ENCODE measurements at places on chromosomes 6 and 20.

DNA sequence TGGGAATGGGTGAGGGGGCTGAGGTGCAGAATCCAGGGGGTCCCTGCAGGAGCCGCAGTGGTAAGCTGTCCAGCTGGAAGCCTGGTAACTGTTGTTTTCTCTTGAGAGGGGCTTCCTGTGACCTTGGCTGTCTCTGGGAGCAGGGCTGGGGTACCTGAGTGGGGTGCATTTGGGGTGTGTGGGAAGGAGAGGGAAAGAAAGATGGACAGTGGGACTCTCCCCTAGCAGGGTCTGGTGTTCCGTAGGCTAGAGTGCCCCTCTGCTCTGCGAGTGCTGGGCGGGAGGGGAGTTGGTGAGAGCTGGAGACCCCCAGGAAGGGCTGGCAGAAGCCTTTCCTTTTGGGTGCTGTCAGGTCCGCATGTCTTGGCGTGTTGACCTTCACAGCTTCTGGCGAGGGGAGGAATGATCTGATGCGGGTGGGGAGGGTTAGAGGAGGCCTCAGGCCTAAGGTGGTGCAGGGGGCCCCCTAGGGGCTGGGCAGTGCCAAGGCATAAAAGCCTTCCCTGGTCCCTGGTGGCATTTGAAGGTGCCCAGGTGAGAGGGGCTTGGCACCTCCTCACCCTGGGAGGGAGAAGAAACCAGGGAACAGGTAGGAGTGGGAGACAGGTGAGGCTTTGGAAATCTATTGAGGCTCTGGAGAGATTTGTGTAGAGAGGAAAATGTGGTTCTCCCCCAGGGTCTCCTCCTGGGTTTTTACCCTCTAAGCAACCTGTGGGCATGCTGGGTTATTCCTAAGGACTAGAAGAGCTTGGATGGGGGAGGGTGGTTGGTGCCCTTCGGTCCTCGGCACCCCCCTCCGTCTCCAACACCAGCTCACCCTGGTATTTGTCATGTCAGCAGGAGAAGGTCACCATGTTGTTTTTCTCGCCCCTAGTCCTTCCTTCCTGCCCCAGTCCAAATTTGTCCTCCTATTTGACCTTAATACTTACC, 3.3 kb downstream of the VEGFA start:
- peak; percentile 14 for DNase-seq

DNA sequence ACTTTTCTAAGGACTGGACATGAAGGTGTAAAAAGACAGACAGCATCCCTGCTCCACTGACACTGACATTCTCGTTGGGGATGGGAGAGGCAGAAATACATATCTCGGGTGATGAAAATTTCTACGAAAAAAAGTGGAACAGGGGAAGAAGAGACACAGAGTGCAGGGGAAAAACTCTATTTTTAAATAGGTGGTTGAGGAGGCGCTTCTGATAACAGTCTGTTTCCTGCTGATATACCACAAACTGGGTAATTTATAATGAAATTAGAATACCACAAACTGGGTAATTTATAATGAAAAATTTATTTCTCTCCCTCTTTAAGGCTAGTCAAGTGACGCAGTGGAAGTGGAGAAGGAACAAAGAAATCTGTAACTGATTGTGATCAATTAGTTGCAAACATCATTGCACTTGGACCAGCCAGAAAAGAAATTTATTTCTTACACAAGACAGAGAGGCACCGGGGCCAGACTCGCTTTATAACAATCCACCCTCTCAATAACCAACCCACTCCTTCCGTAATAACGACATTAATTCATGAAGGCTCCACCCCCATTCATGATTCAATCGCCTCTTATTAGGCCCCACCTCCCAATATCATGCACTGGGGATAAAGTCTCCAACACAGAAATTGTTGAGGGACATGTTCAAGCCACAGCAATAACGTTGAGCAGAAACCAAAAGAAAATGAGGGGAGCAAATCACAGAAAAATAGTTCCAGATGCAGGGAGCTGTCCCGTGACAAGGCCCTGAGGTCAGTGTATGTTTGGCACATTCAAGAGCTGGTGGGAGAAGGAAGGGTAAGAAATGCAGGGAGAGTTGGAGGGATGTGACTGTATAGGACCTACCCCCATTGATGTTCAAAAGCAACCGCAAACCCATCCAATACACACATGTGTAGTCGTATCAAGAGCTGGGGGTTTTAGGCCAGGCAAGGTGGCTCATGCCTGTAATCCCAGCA, 6.6 kb upstream of the SRSF6 start:
- no peak for DNase-seq

DNA sequence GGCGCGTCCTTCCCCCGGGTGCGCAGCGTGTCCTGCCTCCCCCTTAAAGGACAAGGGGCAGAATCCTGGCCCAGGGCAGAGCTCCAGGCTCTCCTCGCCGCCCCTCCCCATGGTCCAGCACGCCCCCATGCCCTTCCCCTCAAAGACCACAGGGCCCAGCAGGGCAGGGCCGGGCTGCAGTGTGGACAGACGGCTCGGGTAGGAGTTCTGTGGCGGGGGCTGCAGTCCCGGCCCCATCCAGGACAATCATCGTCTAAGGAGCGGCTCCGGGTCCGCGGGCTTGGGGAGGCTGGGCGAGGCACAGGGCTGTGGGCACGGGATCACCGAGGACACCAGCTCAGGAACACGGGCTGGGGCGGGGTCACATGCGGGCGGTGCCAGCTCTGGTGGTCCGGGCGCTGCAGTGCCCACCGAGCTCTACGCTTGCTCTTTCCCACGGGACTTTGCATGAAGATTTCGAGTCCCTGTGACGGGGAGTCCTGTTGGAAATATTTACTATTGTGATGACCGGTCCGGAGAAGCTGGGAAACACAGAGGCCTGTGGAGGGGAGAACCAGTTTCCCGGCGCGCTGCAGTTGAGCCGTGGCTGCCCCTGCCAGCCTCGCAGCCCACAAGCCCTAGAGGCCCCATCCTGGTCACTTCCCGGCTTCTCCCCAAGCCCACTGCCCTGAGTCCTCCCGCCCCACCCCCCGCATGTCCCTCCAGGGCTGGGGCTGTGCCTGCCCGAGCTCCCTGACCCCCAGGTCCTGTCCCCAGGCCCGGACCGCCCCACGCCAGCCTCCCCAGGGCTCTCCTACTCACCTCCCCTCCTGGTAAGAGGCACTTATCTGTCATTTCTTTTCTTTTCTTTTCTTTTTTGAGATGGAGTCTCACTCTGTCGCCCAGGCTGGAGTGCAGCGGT, 20.6 kb downstream of the SLC17A9 start:
- no peak for DNase-seq

- DNase-seq, result peak; percentile 47
Measured at GRCh38 chr6:149480502-149481280, 4.1 kb downstream of the ZC3H12D start.

- DNase-seq, result no peak
Measured at GRCh38 chr6:146871611-146872425, 273.0 kb downstream of the ADGB start.

GRCh38 chr6:47853766-47854165, 71.9 kb downstream of the OPN5 start:
- DNase-seq, result no peak

DNA sequence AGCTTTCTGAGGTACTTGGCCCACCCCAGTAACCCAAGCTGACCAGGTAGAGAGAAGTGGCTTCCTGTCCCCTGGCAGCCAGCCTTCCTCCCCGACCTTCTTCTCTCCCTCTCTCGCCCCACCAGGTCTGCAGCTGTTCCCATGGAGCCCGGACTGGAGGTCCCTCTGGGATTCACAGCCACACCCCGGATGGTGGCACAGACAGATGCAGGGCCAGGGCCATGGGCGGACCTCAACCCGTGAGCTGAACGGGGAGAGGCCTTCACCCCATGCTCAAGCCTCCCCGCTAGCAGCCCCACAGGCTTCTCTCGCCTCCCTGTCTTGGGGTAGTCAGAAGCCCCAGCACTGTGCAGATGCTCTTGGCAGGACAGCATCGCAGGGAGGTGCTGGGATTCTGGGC, 41.3 kb downstream of the CPXM1 start:
- DNase-seq, result no peak

DNA sequence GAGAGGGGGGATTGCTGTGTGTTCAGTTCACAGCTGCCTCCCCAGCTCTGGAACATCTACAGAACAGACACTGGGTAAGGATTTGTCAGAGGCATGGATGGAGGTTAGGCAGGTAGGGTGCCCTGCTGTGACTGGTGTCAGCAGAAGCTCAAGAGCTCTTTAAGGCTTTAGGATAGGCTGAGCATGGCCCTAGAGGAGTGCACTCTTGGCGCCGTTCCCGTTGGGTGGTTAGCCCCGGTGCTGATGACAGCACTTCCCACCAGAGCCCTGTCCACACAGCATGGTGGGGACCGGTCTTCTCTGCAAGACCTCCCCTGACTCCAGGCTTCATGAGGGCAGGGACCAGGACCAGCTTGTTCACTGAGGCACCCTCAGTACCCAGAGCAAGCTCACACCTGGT, 262.0 kb downstream of the BMP7 start:
- DNase-seq, result no peak

GRCh38 chr20:26134606-26135005, 438.0 kb upstream of the ZNF337 start:
- no peak for DNase-seq

- DNase-seq, result no peak
Measured at GRCh38 chr20:32234135-32234808, 26.6 kb downstream of the POFUT1 start.
